Naive thymus-derived CD8-positive, alpha-beta T cell (primary cell): ENCODE measurements at places on chromosomes 3 and 15. TPM values are rescaled to one million over a fixed set of nuclear protein-coding genes. Genes with fewer than 3 reads are reported as not detected.

The OXSR1 gene
- total RNA-seq = 40.3 TPM

The SELENOS gene
- 26.7 TPM for total RNA-seq

The GPR149 gene
- not detected for total RNA-seq

The A4GNT gene
- total RNA-seq = not detected

The EFL1 gene
- total RNA-seq = 22.6 TPM

The GRAMD1C gene
- 2.1 TPM for total RNA-seq

The SLC12A8 gene
- total RNA-seq = 0.19 TPM

The RBPMS2 gene
- total RNA-seq = not detected

The SERINC4 gene
- 0.27 TPM for total RNA-seq

The PRRT3 gene
- total RNA-seq = 6.3 TPM

The SMCO1 gene
- not detected for total RNA-seq

The CACNA1D gene
- total RNA-seq = not detected

The TM4SF18 gene
- total RNA-seq = not detected

The TMEM266 gene
- total RNA-seq = not detected

The GP9 gene
- total RNA-seq = not detected

The SNX33 gene
- total RNA-seq = 1.7 TPM

The FOXB1 gene
- total RNA-seq = not detected

The TLR9 gene
- total RNA-seq = 2.8 TPM

The GDPGP1 gene
- 12.4 TPM for total RNA-seq

The ALS2CL gene
- 9.1 TPM for total RNA-seq

The AGTR1 gene
- not detected for total RNA-seq

The NSMCE3 gene
- total RNA-seq = 17.6 TPM

The KNG1 gene
- total RNA-seq = not detected

The HRH1 gene
- not detected for total RNA-seq

The TNFAIP8L3 gene
- total RNA-seq = not detected

The GOLGA6L4 gene
- 2.5 TPM for total RNA-seq

The OR5K2 gene
- total RNA-seq = not detected

The AGBL1 gene
- total RNA-seq = not detected

The TMC3 gene
- not detected for total RNA-seq

The ABHD6 gene
- total RNA-seq = 6.0 TPM

The FETUB gene
- total RNA-seq = not detected

The CYP1A2 gene
- total RNA-seq = not detected

The PODXL2 gene
- 2.8 TPM for total RNA-seq

The PLA1A gene
- total RNA-seq = not detected

The SLC6A1 gene
- total RNA-seq = not detected

The GOLGA8N gene
- 14.4 TPM for total RNA-seq

The INSYN1 gene
- not detected for total RNA-seq

The CPA3 gene
- total RNA-seq = not detected

The PCSK6 gene
- 6.7 TPM for total RNA-seq

The RAMAC gene
- total RNA-seq = 22.3 TPM

The DUOXA1 gene
- total RNA-seq = 0.77 TPM

The IL12A gene
- 3.0 TPM for total RNA-seq

The ISL2 gene
- total RNA-seq = not detected

The EPHB1 gene
- total RNA-seq = not detected

The CSTA gene
- not detected for total RNA-seq

The FES gene
- total RNA-seq = 2.8 TPM

The PIF1 gene
- total RNA-seq = 0.52 TPM

The GRIP2 gene
- not detected for total RNA-seq

The SCAMP5 gene
- 0.23 TPM for total RNA-seq

The MFGE8 gene
- total RNA-seq = 229 TPM

The BFSP2 gene
- total RNA-seq = not detected

The ISY1 gene
- total RNA-seq = 47.2 TPM
